ENCODE measurements at places on chromosomes 12 and 14.

GRCh38 chr14:61285364-61285763 is 4.2 kb upstream of the TMEM30B start:
- no peak for DNase-seq

DNA sequence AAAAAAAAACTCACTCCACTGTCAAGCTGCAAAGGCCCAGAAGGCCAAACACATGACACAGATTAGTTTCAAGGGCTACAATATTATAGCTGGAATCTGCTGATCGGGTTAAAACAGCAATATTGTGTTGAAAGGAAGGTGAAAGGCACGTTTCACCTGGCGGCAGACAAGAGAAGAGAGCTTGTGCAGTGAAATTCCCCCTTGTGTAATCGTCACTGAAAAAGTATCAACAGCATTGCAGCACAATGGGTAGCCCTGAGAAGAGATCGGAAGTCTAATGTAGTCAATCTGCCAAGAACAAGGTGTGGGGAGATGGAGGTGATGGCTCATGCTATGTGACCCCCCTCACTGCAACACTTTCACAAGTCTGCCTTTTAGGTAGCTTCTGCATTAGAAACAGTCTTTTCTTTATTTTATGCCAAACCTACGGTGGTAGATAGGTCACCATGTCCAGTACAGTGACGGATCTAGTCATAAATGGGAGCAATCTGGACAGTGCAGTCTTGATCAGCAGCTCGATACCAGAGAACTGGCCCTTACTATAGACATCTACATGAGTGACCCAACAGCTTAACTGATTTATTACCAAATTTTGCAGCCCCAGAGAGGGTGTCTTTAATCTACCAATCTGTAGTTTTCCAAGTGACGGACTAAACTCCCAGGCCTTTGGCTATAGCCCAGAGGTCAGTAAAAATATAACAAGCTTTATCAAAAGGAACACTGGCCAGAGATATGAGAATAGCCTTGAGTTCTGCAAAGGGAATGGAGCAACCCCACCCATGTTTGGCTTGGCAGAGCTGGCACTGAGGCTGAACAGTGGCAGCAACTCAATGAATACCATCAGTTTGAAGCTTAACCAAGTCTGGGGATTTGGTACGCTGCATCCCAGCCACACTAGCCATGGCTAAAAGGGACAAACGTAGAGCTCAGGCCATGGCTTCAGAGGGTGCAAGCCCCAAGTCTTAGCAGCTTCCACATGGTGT is 35.4 kb downstream of the SPTSSA start:
- no peak for DNase-seq

DNA sequence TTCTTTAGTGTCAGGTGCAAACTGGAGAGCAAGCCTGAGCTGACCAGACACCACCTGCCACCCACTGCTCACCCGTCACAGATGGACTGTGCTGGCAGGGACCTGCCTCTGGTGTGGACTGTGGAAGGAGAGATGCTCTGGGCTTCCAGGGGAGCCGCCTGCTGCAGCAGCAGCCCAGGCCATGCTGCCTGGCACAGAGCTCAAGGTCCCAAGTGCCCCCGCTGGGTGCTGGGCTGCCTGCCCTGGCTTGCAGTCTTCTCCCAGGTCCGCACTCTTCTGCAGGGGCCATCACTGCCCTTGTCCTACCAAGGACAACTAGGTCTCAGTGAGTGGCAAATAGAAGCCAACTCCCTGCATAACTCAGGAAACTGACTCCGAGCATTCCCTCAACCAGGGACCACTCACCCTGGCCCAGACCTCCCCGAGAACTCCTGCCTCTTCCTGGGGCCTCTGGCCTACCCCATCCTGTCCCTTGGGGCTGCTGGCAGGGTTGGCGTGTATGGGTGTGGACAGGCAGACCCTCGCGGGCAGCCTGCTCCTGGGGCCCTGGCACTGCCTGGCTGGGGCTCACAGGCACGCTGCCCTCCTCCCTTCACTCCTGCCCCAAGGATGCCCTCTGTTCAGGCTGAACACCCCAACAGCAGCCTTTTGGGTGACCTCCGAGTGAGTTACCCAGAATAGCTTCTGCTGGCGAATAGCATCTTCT is 9.3 kb downstream of the AMN start:
- DNase-seq: no peak

- DNase-seq: no peak
These were observed 2.3 kb downstream of the TCP11L2 start for GRCh38 chr12:106304797-106305196.

DNA sequence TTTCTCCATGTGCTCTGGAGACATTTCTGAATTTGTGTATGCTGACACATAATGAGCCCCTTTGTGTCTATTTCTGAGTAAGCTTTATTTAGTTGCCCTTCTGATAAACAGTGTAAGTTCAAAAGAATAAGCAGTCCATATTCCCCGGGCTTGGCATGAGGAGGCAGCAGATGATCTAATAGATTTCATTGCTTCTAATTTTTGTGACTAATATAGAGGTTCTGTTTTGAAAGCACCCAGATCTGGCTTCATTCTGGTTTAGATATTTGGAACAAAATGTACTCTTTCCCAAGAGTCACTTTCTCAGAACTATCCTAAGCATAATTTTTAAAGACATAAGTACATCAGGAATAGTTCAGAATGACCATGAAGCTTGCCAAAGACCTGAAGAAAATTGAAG is 290.9 kb downstream of the BTG1 start:
- no peak for DNase-seq

GRCh38 chr12:22116376-22116775 is 70.4 kb downstream of the CMAS start:
- no peak for DNase-seq

GRCh38 chr12:51351913-51352532 is 5.5 kb upstream of the CELA1 start:
- no peak for DNase-seq

DNA sequence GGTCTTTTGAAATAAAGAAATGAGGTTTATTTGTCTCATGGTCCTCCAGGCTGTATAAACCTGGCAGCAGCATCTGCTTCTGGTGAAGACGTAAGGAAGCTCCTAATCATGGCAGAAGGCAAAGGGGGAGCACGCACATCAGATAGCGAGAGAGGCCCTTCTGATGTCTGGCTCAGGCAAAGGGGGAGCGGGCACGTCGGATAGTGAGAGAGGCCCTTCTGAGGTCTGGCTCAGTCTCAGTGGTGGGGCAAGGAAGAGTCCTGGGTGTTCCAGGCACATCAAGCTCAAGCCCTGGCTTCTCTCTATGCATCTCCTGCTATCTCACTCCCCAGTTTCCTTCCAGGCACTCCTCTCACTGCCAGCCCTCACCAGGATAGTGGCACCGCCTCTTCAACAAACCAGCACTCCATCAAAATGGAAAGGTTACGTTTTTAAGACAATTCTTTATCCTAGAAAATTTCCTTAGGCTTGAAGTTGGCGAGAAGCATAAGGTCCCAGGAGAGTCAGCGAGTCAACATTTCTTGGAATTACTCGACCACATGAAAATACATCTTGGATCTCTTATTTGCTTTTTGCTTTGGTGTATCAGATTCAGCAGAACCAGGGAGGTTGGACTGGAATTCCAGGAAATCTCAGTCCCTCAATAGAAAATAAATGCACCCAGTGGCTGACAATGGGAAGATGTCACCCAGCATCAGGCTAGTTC is 189.6 kb upstream of the TMEM132C start:
- DNase-seq: no peak

- DNase-seq: no peak
These were observed 163.4 kb downstream of the SAMD4A start for GRCh38 chr14:54730156-54730961.

- DNase-seq: no peak
These were observed 1.3 kb upstream of the PTGDR start for GRCh38 chr14:52266179-52266578.

DNA sequence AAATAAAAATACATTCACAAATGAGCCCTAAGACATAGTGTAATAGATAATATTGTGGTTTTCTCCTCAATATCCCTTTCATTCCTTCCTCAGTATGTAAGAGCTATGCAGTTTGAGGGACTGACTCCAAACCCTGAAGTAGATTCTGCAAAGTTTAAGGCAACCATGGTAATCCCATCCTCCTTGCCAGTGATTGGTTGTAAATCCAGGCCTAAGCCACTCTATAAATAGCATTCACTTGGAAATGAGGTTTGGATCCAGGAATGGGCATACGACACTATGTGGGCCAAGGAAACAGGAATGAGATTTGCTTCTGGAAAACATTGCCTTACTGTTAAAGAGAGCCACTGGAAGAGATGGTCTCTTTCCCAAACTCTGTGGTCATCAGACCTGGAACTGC is 468.7 kb upstream of the SOX5 start:
- no peak for DNase-seq

DNA sequence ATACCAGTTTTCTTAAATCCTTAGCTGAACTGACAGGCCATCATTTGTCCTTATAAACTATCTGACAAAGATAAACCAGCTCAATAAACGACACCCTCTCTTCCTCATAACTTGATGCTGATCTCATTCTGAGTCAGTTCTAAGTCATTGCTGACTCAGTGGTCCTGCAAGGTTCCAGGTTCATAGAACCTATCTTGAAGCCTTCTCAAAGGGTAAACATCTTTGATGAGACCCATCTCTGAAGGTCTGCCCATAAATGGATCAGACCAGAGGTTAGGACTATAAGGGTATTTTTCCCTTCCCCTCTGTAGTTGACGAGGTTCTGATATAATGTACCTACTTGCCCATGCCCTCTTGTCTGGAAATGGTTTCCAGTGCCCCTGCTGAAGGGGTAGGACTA is 11.9 kb downstream of the NAA25 start:
- no peak for DNase-seq

DNA sequence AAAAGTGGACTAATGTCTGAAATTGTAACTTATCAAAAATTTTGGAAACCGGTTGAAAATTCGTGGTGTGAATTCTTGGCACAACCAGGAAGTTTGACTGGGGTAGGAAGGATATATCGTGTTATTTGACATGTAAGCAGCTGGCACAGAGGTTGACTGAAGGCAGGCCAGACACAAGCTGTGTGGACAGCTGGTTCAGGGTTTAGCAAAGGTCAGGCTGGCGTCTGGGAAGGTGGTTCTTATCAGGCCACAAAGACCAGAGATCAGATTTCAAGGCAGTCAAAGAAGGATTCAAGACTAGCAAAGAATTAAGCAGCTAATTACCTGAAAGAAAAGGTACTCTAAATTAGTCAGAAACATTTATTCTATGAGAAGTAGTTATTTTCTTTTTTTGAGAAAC is 450.2 kb upstream of the MDGA2 start:
- DNase-seq: no peak

DNA sequence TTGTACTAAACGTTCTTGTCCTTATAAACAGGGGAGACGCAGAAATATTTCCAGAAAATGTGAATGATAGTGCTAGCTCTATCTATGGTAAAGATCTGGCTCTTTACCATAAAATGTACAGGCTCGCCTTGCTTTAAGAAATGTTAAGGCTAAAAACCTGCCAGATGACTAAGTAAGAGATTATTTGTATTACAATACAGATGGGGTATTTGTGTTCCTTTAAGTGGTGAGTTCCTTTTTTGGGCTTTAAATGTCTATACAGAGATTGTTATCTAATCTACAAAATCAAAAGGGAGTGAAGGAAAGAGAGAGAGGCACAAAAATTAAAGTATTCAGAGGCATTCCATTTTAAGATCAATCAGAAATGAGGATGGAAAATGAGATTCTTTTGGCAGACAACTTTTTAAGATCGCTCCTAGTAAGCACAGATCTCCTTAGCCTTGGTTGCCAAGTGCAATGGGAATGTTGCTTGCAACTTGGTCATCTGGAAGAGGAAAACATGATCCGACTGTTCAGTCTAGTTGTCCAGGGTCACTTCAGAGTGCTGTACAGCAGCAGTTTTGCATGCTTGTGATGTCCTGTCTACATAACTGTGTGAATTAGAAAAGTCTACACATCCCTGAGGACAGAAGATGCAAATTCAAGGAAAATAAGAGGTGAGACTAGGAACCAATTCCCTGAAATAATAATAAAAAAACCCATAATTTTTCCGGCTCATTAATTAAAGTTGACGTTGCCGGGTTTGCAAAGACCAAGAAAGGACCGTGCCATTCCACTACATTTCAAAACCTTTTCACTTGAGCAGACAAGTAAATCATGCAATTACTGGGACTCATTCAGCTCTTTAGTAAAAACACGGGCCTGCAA is 380.8 kb downstream of the EGLN3 start:
- DNase-seq: no peak

GRCh38 chr12:27635349-27635972 is 60.8 kb upstream of the REP15 start:
- no peak for DNase-seq

DNA sequence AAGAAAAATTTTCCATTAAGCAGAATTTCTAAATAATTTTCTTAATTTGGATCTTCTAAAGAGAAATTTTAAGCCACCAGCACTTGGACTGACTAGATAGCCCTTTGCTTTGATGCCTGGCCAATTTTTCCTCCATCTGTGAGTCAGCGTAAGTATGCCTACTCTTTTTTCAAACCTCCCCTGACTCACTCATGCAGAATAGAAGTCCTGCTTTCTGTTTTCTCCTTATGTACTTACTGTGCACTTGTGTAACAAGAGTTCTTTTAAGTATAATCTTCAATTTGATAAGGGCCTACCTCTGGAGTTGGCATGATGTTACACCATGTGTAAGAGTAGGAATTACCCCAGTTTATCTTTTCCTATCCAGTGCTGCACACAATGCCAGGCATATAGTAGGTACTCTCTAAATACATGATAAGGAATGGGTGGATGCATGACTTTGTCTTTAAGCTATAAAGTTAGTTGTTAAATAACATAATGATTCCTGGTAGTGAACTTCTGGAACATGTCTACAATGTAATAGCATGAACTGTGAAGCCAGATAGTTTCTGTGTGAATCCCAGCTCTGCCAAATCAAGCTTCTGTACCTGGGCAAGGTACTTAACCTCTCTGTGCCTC is 329.6 kb downstream of the TMTC2 start:
- no peak for DNase-seq

GRCh38 chr12:46524778-46525177 is 152.2 kb upstream of the SLC38A2 start:
- no peak for DNase-seq

GRCh38 chr12:82817368-82817767 is 130.7 kb downstream of the TMTC2 start:
- DNase-seq: peak; percentile 16

DNA sequence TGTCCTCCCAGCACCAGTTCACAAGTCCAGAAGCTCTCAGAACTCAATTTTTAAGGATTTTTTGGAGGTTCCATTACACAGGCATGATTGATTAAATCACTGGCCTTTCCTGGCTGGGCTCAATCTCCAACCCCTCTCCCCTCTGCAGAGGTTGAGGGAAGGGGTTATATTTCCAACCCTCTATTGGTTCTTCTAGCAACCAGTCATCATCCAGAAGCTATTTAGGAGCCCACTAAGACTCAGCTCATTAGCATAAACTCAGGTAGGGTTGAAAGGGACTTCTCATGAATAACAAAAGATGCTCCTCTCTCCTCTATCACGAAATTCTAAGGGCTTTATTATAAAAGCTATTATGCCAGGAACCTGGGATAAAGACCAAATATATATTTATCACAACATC is 41.5 kb downstream of the SPPL3 start:
- no peak for DNase-seq

All from amygdala (tissue), 56 donors.